ENCODE measurements at places on chromosomes 5 and 9. TPM values are rescaled to one million over a fixed set of nuclear protein-coding genes. Genes with fewer than 3 reads are reported as not detected.

The GLT6D1 gene
- not detected for total RNA-seq

The PWWP2A gene
- total RNA-seq: 18.2 TPM

The MTREX gene
- total RNA-seq: 50.9 TPM

The TAF1L gene
- total RNA-seq: not detected

The NXNL2 gene
- total RNA-seq: not detected

The DAB2 gene
- total RNA-seq: 0.31 TPM

DNA sequence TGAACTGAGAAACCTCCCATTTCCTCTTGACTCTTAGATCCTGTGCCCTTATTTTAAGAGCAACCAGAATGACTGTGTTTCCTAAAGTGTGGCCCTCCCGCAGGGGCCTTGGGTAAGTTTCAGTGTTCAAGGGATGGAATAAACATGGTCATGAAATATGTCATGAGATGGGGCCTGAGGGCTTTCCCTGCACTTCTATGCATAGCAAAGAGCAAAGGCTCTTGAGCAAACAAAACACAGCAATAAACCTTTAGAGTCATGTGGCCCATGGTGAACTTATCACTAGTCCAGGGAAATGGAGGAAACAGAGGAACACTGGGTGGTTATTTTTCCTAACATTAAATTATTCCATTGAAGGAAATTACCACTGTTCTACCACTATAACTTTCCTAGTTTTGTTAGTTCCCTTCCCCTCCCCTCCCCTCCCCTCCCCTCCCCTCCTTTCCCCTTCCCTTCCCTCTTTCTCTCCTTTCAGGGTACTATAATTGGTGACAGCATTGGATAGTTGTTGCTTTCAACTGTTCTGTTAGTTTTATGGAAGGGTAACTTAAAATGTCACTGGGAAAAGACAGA is 72.4 kb downstream of the CTSL start:
- H3K4me3 ChIP-seq: no peak overlapping the region
- H3K4me1 ChIP-seq: peaks cover 4% of the 10 kb centered on the region
- DNase-seq: no peak
- no peak overlapping the region for H3K27ac ChIP-seq
- H3K36me3 ChIP-seq: no peaks in the 10 kb centered on the region

- H3K36me3 ChIP-seq: no peaks in the 10 kb centered on the region
- H3K4me1 ChIP-seq: no peaks in the 10 kb centered on the region
- H3K4me3 ChIP-seq: no peak overlapping the region
- DNase-seq: no peak
- no peaks in the 10 kb centered on the region for H3K27me3 ChIP-seq
Observed at GRCh38 chr5:126166368-126166767, 256.8 kb upstream of the GRAMD2B start.

- H3K27me3 ChIP-seq: no peaks in the 10 kb centered on the region
- DNase-seq: no peak
- no peaks in the 10 kb centered on the region for H3K36me3 ChIP-seq
- no peaks in the 10 kb centered on the region for H3K4me1 ChIP-seq
- no peak overlapping the region for H3K27ac ChIP-seq
Observed at GRCh38 chr5:71922584-71923106, 184.6 kb upstream of the MAP1B start.

GRCh38 chr5:125720348-125720685 is 702.9 kb upstream of the GRAMD2B start:
- no peak overlapping the region for H3K4me3 ChIP-seq
- no peaks in the 10 kb centered on the region for H3K27me3 ChIP-seq
- no peak overlapping the region for H3K27ac ChIP-seq

DNA sequence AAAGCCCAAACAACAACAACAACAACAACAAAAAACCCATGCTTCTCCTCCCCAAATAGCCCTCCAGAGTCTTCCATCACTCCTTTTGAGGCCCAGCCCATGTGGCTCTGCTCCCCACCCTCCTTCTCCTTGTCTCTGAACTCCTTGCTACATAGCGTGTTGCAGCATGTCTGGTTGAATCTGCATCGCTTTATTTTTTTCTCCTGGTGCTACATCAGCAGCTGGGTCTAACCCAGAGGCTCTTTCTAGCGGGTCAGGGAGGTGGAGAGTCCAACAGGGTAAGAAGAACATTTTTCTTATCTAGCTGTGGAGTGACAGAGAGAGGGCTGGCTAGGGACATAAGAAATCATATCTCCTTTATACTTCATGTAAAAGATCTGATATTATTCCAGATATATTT is 18.4 kb downstream of the NXNL2 start:
- H3K4me1 ChIP-seq: no peaks in the 10 kb centered on the region
- peaks cover 5% of the 10 kb centered on the region for H3K27me3 ChIP-seq
- H3K36me3 ChIP-seq: no peaks in the 10 kb centered on the region
- no peak overlapping the region for H3K27ac ChIP-seq
- H3K4me3 ChIP-seq: no peak overlapping the region

- no peak overlapping the region for H3K27ac ChIP-seq
- H3K4me3 ChIP-seq: no peak overlapping the region
- no peak for DNase-seq
- H3K27me3 ChIP-seq: no peaks in the 10 kb centered on the region
- H3K36me3 ChIP-seq: peaks cover 48% of the 10 kb centered on the region
Observed at GRCh38 chr5:16565118-16565517, 51.7 kb downstream of the RETREG1 start.

GRCh38 chr9:129806061-129806460 is 3.1 kb downstream of the TOR1B start:
- H3K27me3 ChIP-seq: no peaks in the 10 kb centered on the region
- no peak overlapping the region for H3K27ac ChIP-seq
- no peak overlapping the region for H3K4me3 ChIP-seq
- no peak for DNase-seq
- H3K4me1 ChIP-seq: peaks cover 25% of the 10 kb centered on the region

GRCh38 chr9:16184964-16185646 is 632.3 kb downstream of the CCDC171 start:
- H3K27me3 ChIP-seq: no peaks in the 10 kb centered on the region
- no peaks in the 10 kb centered on the region for H3K4me1 ChIP-seq
- no peaks in the 10 kb centered on the region for H3K36me3 ChIP-seq
- H3K27ac ChIP-seq: no peak overlapping the region
- no peak overlapping the region for H3K4me3 ChIP-seq
- DNase-seq: no peak

GRCh38 chr5:109485030-109485429 is 75.3 kb upstream of the PJA2 start:
- no peaks in the 10 kb centered on the region for H3K36me3 ChIP-seq
- no peaks in the 10 kb centered on the region for H3K27me3 ChIP-seq
- H3K4me1 ChIP-seq: no peaks in the 10 kb centered on the region
- no peak overlapping the region for H3K4me3 ChIP-seq
- DNase-seq: no peak
- no peak overlapping the region for H3K27ac ChIP-seq

- no peaks in the 10 kb centered on the region for H3K27me3 ChIP-seq
- no peak overlapping the region for H3K4me3 ChIP-seq
- DNase-seq: no peak
- H3K27ac ChIP-seq: no peak overlapping the region
- H3K4me1 ChIP-seq: no peaks in the 10 kb centered on the region
Observed at GRCh38 chr5:87127426-87127825, 140.3 kb upstream of the RASA1 start.

DNA sequence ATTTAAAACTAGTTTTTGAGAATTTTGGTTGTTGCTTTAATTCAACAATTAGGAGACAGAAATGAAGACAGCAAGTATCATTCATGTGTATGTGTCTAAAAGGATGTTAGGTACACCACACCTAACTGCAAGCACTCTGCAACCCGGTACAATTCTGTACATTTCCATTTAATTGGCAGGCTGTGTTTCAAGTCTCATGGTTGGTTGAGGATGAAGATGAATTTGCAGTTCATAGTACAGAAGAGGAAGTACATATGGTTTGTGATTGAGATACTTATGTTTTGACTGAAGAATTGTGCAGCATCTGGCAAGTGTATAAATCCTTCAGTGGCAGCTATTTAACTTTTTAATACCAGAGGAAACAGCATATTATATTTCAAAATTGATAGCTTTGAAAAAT is 628.7 kb upstream of the ZNF608 start:
- no peak overlapping the region for H3K27ac ChIP-seq
- no peaks in the 10 kb centered on the region for H3K4me1 ChIP-seq
- H3K27me3 ChIP-seq: no peaks in the 10 kb centered on the region
- no peaks in the 10 kb centered on the region for H3K36me3 ChIP-seq
- no peak for DNase-seq
- no peak overlapping the region for H3K4me3 ChIP-seq

DNA sequence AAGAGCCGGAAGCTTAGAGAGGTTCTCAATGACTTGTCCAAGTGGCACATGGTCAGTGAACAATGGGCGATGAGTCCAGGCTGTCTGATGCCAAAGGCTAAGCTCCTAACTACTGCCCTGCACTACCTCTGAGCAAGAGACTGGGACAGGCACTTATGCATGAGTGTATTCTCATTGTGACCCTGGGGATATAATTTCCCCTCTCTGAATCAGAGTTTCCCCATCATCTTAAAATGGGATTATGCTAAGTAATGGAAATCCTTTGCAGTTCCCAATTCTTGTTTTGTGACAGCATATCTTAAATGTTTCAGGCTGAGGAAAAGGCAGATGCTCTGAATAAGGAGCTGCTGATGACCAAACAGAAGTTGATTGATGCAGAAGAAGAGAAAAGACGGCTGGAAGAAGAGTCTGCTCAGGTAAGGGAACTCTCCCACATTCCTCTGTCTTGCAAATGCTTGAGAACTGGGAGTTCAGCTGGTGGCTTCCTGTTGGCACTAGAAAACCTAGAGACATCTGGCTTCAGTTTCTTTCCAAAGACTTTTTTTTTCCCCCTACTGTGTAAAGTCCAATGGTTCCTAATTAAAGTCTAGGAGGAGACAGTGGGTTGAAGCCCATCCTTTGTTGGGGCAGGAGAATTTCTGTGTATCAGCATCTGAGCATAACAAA is 64.1 kb downstream of the GPR21 start:
- H3K36me3 ChIP-seq: peaks cover 58% of the 10 kb centered on the region
- no peaks in the 10 kb centered on the region for H3K27me3 ChIP-seq
- H3K4me3 ChIP-seq: no peak overlapping the region
- no peaks in the 10 kb centered on the region for H3K4me1 ChIP-seq

DNA sequence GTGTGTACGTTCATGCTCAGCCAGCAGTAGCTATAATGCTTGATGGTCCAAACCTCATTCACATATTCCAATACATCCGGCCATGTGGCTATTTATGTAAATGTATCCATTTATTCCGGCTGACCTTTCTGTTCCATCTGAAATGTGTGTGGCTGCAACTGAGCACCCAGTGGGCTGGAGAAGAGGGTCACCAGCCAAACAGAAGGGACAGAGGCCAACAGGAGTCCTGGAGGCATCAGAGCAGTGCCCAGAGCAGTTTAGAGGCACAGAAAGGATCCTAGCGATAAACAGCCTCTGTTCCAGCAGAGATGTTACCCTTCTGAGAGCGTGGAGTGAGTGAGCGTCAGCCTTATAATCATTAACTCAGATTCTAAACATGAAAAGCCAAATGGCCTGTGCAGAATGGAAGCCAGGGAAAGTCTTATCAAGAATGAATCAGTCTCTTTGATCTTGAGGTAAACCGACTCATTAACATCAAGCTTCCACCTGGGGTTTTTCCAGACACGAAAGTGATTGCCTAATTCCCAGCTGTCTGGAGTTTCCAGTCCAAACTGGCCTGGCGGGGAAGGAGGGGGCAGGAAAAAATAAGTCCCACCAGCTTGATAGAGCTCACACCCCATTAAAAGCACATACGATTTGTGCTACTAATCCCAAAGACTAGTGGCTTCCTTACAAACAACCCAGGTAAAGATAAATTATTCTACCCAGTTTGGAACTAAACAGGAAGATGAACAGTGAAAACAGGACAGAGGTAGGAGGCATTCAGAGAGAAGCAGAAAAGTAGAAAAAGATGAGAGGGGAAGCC is 55.7 kb downstream of the SUSD1 start:
- no peak overlapping the region for H3K4me3 ChIP-seq
- H3K36me3 ChIP-seq: peaks cover 5% of the 10 kb centered on the region
- no peak overlapping the region for H3K27ac ChIP-seq
- DNase-seq: no peak

DNA sequence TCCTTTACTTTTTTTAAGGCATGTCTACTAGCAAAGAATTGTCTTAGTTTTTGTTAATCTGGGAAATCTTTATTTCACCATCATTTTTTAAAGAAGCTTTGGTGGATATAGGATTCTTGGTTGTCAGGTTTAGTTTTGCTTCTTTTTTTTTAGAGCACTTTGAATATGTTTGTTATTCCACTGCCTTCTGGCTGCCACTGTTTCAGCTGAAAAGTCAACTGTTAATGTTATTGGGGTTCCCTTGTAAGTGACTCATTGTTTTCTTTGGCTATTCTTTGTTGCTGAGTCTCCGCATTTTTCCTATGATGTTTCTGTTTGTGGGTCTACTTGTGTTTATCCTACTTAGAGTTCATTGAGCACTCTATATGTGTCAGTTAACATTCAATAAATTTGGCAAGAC is 44.4 kb downstream of the PHAX start:
- no peaks in the 10 kb centered on the region for H3K4me1 ChIP-seq
- DNase-seq: no peak
- no peak overlapping the region for H3K4me3 ChIP-seq
- H3K36me3 ChIP-seq: no peaks in the 10 kb centered on the region
- no peaks in the 10 kb centered on the region for H3K27me3 ChIP-seq

- H3K27ac ChIP-seq: no peak overlapping the region
- H3K4me1 ChIP-seq: no peaks in the 10 kb centered on the region
- H3K36me3 ChIP-seq: no peaks in the 10 kb centered on the region
- H3K27me3 ChIP-seq: peaks cover 3% of the 10 kb centered on the region
Observed at GRCh38 chr5:17024686-17025180, 88.6 kb upstream of the MYO10 start.

GRCh38 chr5:160450164-160450932 is 28.7 kb downstream of the PTTG1 start:
- H3K36me3 ChIP-seq: no peaks in the 10 kb centered on the region
- no peaks in the 10 kb centered on the region for H3K27me3 ChIP-seq
- no peaks in the 10 kb centered on the region for H3K4me1 ChIP-seq
- DNase-seq: no peak

- peaks cover 4% of the 10 kb centered on the region for H3K27me3 ChIP-seq
- H3K4me1 ChIP-seq: peaks cover 19% of the 10 kb centered on the region
- H3K27ac ChIP-seq: no peak overlapping the region
- H3K36me3 ChIP-seq: no peaks in the 10 kb centered on the region
Observed at GRCh38 chr9:95750725-95751519, 124.6 kb upstream of the ERCC6L2 start.

DNA sequence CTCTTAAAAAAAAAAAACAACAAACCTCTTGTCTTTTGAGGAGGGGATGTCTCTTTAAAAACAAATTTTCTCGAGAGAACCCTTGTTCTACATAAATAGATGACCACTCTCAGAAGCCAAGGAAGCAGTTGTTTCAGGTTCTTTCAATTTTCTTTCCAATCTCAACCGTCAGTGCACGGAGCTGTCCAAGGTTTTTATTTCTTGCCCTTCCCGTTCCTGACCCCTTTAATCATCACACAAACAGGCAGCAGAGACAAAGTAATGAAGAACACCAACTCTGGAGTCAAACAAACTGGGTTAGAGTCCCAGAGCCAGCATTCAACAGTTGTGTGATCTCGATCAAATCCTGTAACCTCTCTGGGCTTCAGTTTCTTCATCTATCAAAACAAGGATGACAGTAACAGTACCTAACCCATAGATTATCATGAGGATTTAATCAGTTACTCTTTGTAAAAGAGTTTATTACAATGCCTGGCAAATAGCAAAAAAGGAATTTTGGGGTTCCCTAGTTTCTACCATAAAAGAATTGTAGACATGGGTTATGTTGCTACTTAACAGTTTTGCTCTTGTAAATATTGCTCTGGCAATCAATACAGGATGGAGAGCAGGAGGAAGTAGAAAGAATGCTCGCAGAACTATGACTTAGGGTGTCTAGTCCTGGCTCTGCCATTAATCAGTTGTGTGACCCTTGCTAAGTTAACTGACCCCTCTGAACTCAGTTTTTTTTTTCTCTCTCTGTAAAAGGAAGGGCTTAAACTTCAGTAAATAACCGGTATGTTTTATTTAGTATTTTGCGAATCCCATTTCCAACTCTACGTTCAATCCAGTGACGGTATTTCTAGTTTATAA is 1.0 kb upstream of the NIM1K start:
- DNase-seq: no peak
- H3K4me3 ChIP-seq: no peak overlapping the region
- peaks cover 20% of the 10 kb centered on the region for H3K4me1 ChIP-seq
- no peaks in the 10 kb centered on the region for H3K36me3 ChIP-seq
